ENCODE measurements at places on chromosomes 16 and 17.
A peak's percentile ranks its signal among the peaks of the same experiment; 100 is the strongest.

DNA sequence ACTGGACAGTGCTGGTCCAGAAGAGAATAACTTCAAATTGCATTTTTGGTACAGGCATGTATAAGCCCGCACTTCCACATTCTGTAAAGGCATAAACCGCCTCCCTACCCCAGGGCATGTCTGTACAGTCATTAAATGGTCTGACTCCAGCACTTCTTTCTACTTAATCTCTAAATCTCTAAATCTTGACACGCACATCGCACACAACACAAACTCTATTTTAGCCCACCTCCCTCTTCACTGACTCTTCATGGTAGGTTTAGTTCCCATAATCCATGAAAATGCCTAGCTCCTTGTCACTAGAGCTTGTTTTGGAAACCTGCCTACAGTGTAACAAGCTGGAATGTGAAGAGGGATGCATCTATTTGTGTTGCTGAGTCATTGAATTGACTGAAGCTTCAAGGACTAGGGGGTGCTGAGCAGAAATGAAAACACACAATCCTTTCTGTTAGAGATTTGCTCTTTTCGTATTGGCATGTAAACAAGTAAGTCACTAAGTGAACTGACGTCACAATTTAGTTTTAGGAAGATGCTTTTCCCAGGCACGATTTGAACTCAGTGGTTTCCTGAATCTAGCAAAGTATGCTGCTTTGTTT lies 1.6 kb upstream of the DUSP14 start:
- DNase-seq, result no peak

GRCh38 chr16:85107532-85107931 lies 4.7 kb downstream of the CIBAR2 start:
- no peak for DNase-seq

GRCh38 chr16:12535535-12536411 lies 267.9 kb downstream of the CPPED1 start:
- DNase-seq, result peak; percentile 45

DNA sequence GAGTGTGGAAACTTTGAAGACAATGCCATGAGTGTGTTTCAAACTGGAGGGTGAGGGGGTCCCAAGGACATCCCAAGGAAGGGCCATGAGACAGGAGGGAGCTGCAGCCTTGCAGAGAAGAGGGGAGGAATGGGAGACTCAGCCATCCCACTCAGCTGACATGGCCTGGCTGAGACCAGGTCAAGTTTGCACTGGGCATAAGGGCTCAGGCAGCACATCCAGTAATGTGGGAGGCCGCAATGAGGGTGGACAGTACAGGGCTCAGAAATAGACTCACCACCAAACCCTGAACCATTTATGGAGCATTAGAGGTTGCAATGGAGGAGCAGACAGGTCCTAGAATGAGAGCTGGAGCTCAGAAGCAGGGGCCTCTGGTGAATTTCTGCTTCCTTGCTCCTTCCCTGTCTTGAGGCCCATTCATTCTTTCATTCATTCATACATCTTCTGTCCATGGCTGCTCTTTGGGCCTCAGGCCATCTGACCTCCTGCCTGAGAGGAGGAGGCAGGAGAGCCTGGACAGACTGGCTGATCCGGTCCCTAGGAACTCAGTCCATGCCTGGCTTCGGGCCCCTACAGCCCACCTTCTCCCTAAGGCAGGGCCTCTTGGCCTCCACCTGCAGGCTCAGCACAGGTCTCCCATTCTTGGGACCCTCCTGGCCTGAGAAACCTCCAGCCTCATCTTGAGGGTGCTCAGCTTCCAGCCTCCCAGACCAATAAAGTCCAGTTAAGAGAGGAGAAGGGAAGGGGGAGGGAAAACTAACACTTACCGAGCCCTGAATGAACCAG lies 70.5 kb upstream of the CDH5 start:
- DNase-seq, result no peak

GRCh38 chr17:41695954-41696757 lies 7.5 kb downstream of the EIF1 start:
- DNase-seq, result peak; percentile 69

DNA sequence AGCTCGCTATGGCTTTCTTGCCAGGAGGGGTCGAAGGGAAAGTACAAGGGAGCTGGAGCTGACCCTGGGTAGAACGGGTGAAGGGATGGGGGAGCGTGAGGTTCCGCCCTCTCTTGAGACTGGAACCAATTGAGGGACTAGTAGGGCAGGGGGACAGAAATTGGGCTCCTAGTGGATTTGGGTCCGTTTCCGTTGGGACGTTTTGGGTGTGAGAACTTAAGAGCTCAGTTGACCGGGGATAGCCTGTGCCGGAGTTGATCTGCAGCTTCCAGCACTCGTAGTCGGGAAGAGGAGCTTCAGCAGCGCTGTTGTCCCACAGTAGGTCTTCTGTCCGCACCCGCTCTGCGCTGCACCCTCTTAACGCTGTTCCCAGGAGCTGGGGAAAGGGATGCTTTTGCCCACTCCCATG lies 481 bp downstream of the CNTROB start:
- DNase-seq, result peak; percentile 4

DNA sequence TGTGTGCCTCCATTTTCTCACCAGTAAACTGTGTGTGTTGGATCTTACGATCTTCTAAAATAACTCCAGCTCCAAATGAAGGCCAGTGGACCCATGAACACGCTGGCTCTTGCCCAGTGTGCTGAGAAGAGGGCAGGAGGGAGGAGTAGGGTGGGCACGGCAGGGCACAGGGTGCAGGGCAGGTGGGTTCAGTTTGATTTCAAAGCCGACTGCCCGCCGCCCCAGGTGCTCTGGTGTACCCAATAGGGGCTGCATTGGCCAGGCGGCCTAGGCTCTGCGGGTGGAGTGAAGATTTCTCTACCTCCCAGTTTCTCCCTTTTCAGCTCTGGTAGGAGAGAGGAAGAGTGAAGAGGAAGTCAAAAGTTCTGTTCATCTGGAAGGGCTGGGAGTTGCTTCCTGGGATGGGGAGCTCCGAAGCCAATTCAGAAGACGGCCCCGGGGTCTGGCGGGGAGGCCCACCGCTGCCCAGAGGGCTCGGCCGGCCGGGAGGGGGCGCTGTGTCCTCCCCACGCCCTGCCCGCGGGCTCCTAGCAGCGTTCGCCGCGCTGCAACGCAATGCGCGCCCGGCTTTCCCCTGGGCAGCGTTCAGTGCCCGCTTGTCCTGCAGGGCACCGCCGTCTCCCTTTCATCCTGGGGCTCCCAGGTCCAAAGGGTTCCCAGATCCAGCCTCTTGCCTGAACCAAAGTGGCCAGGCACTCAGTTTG lies 1.1 kb upstream of the CRHR1 start:
- DNase-seq, result peak; percentile 40

DNA sequence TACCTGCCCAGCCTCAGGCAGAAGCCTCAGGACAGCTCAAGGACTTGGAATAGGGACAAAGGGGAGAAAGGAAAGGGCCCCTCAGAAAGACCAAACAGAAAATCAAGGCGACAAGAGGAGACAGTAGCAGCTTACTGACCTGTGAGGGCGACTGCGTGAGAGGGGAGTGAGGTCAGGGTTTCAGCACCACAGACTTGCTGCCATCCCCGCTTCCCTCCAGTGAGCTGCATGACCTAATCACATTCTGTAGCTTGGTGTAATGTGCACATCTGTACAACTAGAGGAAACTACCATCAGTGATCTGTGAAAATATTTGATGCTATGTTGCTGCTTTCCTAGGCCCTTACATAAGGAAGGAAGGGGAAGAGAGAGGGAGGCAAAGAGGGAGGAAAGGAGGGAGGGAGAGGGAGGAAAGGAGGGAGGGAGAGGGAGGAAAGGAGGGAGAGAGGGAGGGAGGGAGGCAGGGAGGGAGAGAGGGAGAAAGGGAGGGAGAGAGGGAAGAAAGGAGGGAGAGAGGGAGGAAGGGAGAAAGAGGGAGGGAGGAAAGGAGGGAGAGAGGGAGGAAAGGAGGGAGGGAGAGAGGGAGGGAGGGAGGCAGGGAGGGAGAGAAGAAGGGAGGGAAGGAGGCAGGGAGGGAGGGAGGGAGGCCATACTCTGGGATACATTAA lies 404.9 kb upstream of the CDH5 start:
- DNase-seq, result no peak

DNA sequence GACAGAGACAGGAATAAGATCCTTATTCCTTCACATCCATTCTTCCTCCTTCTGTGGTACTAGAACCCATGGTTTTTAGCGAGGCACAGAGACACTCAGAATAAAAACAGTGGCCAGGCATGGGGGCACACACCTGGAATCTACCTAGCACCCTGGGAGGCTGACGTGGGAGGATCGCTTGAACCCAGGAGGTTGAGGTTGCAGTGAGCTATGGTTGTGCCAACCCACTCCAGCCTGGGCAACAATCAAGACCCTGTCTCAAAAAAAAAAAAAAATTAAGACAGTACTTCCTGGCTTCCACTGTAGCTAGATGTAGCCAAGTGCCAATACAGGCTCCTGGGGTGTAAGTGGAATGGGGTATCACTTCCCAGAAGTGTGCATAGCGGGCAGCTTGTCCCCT lies 7.4 kb upstream of the SPNS1 start:
- no peak for DNase-seq

DNA sequence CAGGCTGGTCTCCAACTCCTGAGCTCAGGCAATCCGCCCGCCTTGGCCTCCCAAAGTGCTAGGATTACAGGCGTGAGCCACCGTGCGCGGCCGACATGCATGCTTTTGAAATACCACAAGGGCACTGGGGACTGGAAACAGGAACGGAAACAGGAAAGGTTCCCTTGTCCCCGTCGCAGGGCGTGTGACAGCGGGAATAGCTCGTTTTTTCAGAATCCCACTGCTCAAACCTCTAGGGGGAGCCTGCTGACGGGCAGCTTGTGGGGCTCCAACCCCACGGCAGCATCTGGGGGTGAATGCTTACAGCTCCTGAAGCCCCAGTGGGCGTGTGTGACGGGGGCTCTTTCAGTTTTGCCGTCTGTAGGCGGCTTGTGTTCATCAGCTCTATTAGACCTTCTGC lies 18.8 kb upstream of the ASGR2 start:
- peak; percentile 57 for DNase-seq

DNA sequence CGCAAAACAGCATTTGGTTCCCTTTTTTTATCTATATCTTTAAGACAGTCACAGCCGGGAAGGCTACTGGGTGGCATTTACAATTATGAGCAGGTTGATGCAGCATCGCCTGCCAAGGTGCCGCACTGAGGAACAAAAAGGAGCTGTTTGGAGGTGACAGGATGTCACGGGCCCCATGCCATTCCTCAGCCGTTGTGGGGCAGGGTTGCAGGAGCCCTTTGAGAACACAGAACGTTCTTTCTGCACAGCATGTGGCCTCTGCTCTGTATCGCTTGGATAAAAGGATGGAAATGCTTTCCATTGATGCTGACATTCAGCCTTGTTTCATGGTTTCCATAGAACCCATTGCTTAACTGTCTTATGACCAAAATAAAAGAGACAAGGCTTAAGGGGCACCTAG lies 141.9 kb upstream of the CDH5 start:
- DNase-seq, result no peak

DNA sequence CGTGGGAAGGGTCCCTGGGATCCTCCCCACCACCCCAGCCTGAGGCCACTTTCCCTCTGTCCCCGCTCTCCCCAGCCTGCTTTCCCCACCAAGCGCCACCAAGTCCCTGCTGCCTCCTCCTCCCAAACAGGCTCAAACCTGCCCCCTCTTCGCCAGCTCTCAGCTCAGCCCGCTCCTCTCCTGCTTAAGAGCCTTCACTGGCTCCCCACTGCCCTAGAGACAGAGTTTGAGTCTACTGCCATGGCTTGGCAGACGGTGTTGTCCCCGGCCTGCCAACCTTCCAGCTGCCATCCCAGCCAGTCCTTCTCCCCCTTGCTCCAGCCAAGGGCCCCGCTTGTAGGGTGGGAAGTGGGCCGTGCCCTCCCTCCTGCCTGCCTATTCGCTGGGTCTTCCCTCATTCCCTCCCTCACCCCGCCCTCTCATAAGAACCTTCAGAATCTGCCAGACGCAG lies 11.1 kb downstream of the IL4R start:
- DNase-seq, result no peak

DNA sequence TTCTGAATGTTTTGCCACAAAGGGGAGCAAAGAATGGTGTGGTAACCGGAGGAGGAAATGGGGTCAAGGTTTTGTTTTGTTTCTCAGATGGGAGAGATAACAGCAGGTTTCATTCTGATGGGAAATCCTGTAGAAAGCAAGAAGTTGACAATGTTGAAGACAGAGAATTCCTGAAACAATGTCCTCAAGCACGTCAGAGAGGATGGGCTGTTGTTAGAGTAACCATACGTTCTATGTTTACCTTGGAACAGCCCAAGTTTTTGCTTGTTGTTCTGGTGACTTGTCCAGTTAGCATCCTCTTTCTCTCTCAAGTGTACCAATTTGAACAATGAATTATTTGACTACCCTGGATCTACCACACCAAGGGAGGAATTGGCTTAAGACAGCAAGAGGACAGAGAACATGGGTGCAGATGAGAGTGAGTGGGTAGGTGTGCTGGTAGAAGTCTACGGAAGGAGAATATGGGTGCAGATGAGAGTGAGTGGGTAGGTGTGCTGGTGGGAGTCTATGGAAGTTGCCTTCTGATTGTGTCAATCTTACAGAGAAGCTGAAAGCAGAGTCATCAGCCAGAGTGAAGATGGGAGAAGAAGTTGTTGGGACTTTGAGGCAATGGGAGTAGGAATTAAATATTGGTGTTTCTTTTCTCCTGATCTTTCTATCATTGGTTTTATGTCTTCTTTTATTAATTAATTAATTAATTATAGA lies 14.8 kb upstream of the NSRP1 start:
- DNase-seq, result no peak

- DNase-seq, result no peak
Measured at GRCh38 chr17:9855036-9855435, 29.3 kb downstream of the GLP2R start.

DNA sequence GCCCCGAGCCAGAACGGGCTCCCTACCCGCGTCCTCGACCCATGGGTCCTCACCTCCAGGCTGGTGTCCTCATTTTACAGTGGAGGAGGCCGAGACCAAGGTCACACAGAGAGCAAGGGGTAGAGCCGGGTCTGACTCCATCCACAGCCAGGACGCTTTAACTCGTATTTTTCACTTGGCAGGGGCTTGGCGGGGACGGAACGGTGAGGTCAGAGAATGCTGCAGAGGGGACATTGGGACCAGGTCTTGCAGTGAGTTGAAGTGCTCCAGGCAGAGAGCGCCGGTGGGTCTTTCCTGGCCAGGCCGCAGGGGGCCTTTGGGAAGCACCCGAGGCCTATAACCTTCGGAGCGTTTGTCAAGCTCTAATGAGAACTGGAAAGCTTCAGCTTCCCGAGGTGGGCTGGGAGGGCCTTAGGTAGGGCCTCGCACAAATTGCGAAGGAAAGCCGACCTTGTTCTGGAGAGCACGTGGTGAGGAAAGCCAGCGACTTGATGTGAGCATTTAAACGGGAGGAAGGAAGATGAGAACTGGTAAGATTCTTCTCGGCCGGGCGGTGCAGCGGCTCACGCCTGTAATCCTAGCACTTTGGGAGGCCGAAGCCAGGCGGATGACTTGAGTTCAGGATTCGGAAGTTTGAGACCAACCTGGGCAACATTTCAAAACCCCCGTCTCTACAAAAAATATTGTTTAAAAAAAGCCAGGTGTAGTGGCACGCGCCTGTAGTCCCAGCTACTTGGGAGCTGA lies 908 bp upstream of the CLUH start:
- DNase-seq, result no peak

GRCh38 chr17:41690497-41690896 lies 1.8 kb downstream of the EIF1 start:
- DNase-seq, result no peak

All from activated naive CD4-positive, alpha-beta T cell treated with Interleukin-2 at 50 U/mL for 16 hours (primary cell).